Inflammatory macrophage (primary cell): ENCODE measurements at places on chromosomes 2 and 18.

DNA sequence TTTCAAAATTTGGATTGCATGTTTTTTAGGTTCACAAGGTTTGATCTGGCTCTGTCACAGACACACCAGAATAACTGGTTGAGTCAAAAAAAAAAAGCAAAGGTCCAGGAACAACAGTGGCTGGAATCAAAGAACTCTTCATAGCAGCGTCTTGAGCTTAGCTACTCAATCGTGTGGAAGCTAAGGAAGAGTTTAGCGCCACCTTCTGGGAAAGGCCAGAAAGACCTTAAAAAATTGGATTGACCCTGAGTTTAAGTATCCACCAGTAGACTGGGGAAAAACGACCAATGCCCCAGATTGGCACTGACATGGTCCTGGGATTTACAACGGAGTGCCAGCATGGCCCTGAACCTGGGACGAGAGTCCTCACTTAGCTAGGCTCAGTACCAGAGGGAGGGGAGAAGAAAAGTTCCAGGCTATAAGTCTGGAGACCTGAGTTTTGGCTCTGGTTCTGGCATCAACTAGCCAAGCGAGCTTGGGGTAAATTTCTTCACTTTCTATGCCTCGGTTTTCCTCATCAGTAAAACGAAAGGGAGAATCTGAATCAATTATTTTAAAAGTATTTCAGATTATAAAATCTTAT is 71.1 kb upstream of the TFCP2L1 start:
- DNase-seq, result peak; percentile 79

DNA sequence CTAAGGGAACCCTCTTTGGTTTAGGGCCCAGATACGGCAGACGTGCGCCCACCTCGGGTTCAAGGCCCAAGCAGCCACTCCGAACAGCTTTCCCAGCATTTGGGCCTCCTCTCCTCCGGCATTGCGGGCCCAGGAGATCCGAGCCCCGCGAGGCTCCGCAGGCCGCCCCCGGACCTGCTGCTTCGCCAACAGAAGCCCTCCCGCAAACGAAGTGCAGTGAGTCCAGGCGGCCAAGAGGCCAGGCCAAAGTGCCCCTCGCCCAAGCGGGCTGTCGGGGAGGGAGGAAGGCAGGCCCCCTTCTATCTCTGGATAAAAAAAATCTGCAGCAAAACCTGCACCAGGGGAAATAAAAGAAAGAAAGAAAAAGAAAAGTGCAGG is 6.0 kb downstream of the EN1 start:
- DNase-seq, result no peak

DNA sequence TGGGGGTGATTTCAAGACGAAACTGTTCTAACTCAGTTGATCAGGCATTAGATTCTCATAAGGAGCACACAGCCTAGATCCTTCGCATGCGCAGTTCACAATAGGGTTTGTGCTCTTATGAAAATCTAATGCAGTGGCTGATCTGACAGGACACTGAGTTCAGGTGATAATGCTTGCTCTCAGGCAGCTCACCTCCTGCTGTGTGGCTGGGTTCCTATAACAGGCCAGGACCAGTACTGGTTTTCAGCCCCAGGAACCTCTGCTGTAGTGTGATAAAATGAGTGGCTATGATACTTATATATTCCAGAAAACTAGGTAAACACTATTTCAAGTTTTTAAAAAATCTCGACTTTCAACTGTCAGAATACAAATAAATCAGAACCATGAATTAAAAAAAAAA is 271.4 kb downstream of the GALNT13 start:
- DNase-seq, result no peak

DNA sequence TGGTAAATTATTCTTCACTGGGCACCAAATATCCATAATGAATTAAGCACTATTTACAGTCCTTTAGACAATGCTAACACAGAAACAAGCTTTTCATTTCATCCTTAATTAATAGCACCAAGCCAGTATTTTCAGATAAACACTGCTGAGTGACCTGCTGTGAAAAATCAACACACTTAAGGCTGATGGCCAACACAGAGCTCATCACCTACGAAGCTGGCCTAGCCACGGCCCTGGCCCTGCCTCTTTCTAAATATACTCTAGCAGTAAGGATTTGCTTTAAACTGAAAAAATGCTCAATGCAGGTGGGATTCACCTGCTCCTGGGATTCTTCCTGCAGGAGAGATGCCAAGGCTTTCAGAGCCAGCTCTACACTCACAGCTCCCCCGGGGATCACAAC is 18.4 kb downstream of the CYB5A start:
- DNase-seq, result no peak

DNA sequence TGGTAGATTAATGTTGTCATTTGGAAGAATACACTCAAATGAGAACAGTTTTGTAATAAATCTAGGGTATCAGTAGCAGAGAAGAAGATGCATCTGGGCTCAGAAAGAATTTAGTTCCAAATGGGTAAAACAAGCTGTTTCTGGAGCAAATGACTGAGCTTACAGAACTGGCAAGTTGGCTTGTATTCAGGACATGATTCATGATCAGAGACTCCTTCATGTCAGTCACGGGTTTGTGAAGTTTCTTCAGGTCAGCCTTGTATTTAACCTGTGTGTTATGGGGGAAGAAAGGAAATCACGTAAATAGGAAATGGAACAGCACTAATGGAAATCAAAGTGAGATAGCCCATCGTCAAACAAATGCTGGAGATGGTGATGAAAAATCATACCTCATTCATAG is 109.1 kb downstream of the RIF1 start:
- no peak for DNase-seq
